ENCODE measurements at places on chromosomes 16 and 17.

DNA sequence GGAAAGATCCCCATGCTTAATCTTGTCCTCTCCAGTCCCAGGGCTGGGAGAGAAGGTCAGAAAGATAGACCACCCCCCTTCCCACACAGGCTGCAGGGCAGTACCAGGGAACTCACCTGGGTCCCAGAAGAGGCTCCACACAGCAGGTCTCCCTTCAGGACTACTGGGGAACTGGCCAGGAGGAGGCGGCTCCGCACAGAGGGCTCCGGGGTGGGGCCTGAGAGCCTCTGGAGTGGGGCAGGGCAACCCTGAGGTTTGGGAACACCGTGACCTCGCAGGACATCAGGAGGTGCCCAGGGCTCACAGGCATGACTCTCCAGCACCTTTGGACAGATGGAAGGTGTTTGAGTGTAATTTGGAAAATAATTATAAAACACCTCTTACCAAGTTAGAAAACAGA lies 11.0 kb downstream of the ABCA3 start:
- DNase-seq = no peak
- H3K4me1 ChIP-seq = no peaks in the 10 kb centered on the region
- no peaks in the 10 kb centered on the region for H3K27me3 ChIP-seq
- H3K36me3 ChIP-seq = no peaks in the 10 kb centered on the region
- H3K4me3 ChIP-seq = no peak overlapping the region
- no peak overlapping the region for H3K27ac ChIP-seq

DNA sequence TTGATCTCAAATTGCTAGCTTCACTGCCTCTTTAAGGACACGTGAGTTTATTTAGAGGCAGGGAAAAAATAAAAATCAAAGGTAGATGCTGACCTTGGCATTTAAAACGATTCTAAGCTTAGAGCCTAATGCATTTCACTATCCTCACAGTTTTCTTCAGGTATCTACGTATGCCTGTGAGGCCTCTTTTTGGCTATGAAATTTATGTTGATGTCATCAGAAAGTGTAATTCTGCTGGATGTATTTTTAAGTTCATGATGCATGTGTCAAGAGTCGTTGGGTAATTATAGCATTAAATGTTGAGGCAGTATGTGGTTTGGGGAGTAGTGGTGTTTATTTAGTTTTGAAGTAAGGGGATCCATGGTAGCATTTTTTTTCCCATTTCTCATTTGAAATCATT lies 4.2 kb upstream of the KRTAP3-2 start:
- no peaks in the 10 kb centered on the region for H3K36me3 ChIP-seq
- H3K27me3 ChIP-seq = no peaks in the 10 kb centered on the region
- no peak overlapping the region for H3K27ac ChIP-seq
- no peak for DNase-seq

DNA sequence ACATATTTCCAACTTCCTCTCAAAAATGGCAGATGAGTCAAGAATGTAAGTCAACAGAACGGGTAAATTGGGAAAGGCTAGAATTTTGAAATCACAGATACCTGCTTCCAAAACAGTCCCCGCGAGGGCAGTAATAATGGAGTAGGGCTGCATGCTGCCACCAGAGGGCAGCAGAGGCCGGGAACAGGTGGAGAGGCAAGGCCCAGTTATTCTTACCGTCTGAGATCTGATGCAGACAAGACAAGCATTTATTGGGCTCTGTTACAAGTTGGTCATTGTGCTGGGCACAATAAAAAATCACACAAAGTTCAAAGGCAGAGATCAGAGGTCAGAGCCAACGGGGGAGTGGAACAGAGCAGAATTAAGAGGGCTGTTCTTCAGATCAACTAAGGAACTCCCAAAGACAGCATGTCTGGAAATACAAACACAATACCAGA lies 8.8 kb upstream of the MLKL start:
- no peak overlapping the region for H3K4me3 ChIP-seq
- H3K27ac ChIP-seq = no peak overlapping the region
- peak; percentile 84 for DNase-seq
- no peaks in the 10 kb centered on the region for H3K36me3 ChIP-seq
- H3K4me1 ChIP-seq = no peaks in the 10 kb centered on the region
- no peaks in the 10 kb centered on the region for H3K27me3 ChIP-seq

DNA sequence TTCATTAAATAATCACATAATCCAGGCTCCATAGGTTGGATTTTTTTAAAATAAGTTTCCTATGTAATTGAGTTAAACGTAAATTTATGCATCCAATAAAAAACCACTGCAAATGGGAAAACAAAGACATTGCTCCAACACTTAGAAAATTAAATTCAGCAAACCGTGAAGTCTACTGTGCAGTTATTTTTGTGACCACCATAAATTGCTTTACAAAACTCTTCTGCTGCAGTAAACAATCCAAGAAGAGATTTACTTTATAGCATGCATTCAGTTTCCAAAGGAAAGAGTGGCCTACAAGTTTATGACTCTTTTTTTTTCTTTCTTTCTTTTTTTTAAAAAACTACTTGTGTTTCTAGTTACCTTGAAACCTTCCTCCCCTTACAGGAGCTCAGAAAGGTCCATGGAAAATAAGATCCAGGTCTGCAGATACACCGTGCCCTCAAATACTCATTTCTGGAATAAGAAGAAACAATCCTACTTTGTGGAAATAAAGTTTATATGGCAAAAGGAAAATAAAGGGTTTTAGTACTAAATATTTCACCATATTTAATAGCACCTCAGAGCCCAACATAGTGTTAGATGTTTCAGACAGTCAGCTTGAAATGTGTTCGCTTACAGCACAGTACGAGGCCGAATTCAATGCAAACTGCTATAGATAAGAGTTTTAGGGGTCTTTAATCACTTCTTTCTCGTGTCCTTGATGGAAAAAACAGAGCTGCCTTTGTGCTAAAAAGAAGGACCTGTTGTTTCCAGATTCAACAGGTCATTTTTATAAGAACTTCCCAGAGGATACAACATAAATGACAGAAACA lies 3.2 kb downstream of the HS3ST3A1 start:
- no peak overlapping the region for H3K4me3 ChIP-seq
- no peaks in the 10 kb centered on the region for H3K27me3 ChIP-seq
- DNase-seq = no peak
- no peaks in the 10 kb centered on the region for H3K4me1 ChIP-seq
- no peaks in the 10 kb centered on the region for H3K36me3 ChIP-seq
- H3K27ac ChIP-seq = no peak overlapping the region

- H3K36me3 ChIP-seq = no peaks in the 10 kb centered on the region
- DNase-seq = peak; percentile 52
- no peaks in the 10 kb centered on the region for H3K27me3 ChIP-seq
- no peak overlapping the region for H3K4me3 ChIP-seq
Observed at GRCh38 chr16:73846356-73846755, 450.3 kb upstream of the PSMD7 start.

DNA sequence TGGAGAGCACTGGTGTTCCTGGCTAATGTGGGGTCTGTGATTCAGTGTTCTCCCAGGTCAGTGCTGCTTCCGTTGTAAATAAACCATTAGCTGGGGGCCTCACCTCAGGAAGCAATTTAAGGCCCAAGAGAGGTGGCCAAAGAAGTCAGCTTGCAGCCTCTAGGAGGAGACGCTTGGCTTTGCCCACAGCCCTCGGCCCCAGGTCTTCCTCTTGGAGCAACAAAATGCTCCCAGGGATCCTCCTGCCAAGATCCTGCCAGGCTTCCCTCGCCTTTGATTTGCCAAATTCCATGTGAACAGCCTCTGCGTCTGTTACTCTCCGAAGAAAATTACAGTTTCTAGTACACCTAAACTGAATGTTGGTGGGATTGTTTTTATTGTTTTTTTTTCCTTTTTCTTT lies 62.4 kb upstream of the TBX2 start:
- no peaks in the 10 kb centered on the region for H3K36me3 ChIP-seq
- no peaks in the 10 kb centered on the region for H3K4me1 ChIP-seq
- H3K27me3 ChIP-seq = no peaks in the 10 kb centered on the region
- no peak overlapping the region for H3K27ac ChIP-seq
- peak; percentile 61 for DNase-seq

- no peaks in the 10 kb centered on the region for H3K4me1 ChIP-seq
- H3K4me3 ChIP-seq = peak overlapping the region; percentile 48
- no peaks in the 10 kb centered on the region for H3K27me3 ChIP-seq
Observed at GRCh38 chr17:5416901-5417300, 2.6 kb downstream of the NUP88 start.

DNA sequence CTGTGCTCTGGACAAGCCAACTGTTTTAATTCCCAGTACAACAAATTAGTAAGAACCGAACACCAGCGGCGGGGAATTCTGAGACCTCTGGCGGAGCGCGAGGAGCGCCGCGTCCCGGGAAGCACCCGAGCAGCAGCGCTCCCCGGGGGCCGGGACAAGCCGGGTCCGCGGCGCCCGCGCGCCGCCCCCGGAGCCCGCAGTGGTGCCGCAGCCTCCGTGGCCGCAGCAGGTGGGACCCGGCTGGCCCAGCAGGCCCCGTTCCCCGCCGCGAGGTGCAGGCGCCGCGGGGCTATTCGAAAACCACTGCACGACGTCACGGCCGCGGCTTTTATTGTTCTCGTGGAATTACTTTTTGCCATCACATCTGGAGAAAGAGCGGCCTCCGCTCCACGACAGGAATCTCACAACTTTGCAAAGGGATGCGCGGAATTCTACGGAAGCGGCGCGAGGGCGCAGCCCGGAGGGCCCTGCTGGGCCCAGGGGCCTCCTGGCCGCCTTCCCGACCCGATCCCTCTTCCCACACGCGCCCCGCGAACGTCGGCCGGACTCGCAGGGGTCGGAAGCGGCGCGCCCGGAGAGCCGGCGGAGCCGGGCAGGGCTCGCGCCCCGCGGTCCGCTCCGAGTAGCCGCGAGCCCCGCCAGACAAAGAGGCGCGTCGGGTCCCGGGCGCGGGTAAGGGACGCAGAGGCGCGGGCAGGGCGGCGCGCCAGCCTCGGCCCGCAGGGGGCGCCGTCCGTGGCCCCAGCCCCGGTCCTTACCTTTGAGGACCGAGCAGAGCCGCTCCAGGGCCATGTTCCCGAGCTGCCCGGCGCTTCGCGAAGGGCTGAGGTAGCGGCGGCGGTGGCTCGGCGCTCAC lies 696 bp downstream of the NETO2 start:
- H3K4me3 ChIP-seq = peak overlapping the region; percentile 70
- no peaks in the 10 kb centered on the region for H3K36me3 ChIP-seq
- DNase-seq = peak; percentile 82
- H3K27ac ChIP-seq = no peak overlapping the region
- peaks cover 3% of the 10 kb centered on the region for H3K27me3 ChIP-seq

- no peak overlapping the region for H3K27ac ChIP-seq
- no peaks in the 10 kb centered on the region for H3K36me3 ChIP-seq
- no peak overlapping the region for H3K4me3 ChIP-seq
- no peaks in the 10 kb centered on the region for H3K27me3 ChIP-seq
- H3K4me1 ChIP-seq = no peaks in the 10 kb centered on the region
Observed at GRCh38 chr16:87161822-87162676, 155.1 kb downstream of the C16orf95 start.

GRCh38 chr17:47200325-47200664 lies 8.9 kb upstream of the MYL4 start:
- H3K4me1 ChIP-seq = peaks cover 6% of the 10 kb centered on the region
- H3K27ac ChIP-seq = no peak overlapping the region
- no peaks in the 10 kb centered on the region for H3K27me3 ChIP-seq
- H3K4me3 ChIP-seq = no peak overlapping the region
- DNase-seq = no peak

DNA sequence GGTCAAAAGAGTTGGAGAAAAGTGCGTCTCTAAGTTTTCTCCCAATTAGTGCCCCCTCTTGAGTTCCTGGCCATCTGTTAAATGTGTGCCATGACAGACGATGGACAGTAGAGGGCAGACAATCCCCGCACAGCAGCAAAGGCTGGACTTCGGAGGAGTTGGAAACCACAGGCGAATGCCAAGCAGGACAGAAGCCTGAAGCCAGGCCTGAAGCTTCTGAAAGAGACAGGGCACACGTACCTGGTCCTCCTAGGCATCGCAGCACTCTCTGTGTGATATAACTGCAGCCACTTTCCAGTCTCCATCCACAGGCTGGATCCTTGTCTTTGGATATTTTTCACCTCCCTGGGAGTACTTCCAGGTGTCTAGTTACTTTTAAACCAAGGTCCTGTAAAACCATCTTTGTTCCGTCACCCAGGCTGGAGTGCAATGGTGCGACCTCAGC lies 14.5 kb downstream of the C17orf100 start:
- peaks cover 4% of the 10 kb centered on the region for H3K27me3 ChIP-seq
- no peaks in the 10 kb centered on the region for H3K36me3 ChIP-seq
- H3K4me1 ChIP-seq = no peaks in the 10 kb centered on the region

- H3K27me3 ChIP-seq = peaks cover 9% of the 10 kb centered on the region
- H3K36me3 ChIP-seq = peaks cover 5% of the 10 kb centered on the region
- DNase-seq = no peak
- H3K27ac ChIP-seq = no peak overlapping the region
- H3K4me3 ChIP-seq = peak overlapping the region; percentile 92
Observed at GRCh38 chr17:6712854-6713129, 377 bp downstream of the SLC13A5 start.

DNA sequence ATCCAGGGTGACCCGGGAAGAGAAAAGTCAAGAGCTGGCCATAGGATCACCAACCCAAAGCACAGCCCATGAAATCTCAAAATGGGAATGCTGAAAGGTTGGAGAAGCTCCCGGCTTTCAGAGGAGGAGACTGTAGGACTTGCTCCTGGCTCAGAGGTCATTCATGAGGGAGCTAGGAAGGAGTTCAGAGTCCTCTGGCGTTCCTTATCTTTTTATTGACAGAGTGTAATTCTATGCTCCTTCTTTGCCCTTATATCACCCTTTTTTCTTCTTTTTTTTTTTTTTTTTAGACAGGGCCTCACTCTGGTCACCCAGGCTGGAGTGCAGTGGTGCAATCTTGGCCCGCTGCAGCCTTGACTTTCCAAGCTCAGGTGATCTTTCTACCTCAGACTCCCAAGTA lies 27.3 kb upstream of the CNOT1 start:
- no peaks in the 10 kb centered on the region for H3K36me3 ChIP-seq
- no peak overlapping the region for H3K27ac ChIP-seq
- H3K4me1 ChIP-seq = no peaks in the 10 kb centered on the region
- DNase-seq = no peak
- H3K4me3 ChIP-seq = no peak overlapping the region

DNA sequence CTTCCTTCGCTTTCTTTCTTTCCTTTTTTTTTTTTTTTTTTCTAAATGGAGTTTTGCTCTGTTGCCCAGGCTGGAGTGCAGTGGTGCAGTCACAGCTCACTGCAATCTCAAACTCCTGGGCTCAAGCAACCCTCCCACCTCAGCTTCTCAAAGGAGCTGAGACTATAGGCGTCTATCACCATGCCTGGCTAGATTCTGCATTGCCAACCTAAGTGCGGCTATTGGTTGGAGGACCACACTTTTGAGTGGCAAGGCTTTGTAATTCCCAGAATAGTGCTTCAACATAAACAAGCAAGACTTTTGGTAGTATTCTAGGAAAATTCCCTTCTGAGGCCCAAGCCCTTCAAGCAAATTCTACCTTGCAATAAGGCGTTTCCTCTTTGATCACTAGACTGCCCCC lies 107.8 kb downstream of the YPEL2 start:
- H3K27me3 ChIP-seq = no peaks in the 10 kb centered on the region
- H3K36me3 ChIP-seq = no peaks in the 10 kb centered on the region
- H3K4me3 ChIP-seq = no peak overlapping the region
- no peak for DNase-seq
- no peaks in the 10 kb centered on the region for H3K4me1 ChIP-seq

- H3K27ac ChIP-seq = no peak overlapping the region
- H3K4me1 ChIP-seq = no peaks in the 10 kb centered on the region
- peaks cover 14% of the 10 kb centered on the region for H3K36me3 ChIP-seq
- DNase-seq = no peak
- H3K4me3 ChIP-seq = peak overlapping the region; percentile 68
Observed at GRCh38 chr16:50369133-50369804, 481 bp upstream of the BRD7 start.

GRCh38 chr16:50523710-50524109 lies 24.5 kb upstream of the NKD1 start:
- no peaks in the 10 kb centered on the region for H3K36me3 ChIP-seq
- no peak overlapping the region for H3K27ac ChIP-seq
- H3K4me1 ChIP-seq = no peaks in the 10 kb centered on the region
- H3K4me3 ChIP-seq = no peak overlapping the region
- H3K27me3 ChIP-seq = no peaks in the 10 kb centered on the region
